Activated T-helper 17 cell treated with anti-CD3 and anti-CD28 coated beads, Interleukin-2, amount 50 U/mL, for 72 hours (primary cell): ENCODE measurements at places on chromosomes 2 and 18. TPM values are rescaled to one million over a fixed set of nuclear protein-coding genes. Genes with fewer than 3 reads are reported as not detected.
A peak's percentile ranks its signal among the peaks of the same experiment; 100 is the strongest.

The SPP2 gene
- total RNA-seq, result not detected

DNA sequence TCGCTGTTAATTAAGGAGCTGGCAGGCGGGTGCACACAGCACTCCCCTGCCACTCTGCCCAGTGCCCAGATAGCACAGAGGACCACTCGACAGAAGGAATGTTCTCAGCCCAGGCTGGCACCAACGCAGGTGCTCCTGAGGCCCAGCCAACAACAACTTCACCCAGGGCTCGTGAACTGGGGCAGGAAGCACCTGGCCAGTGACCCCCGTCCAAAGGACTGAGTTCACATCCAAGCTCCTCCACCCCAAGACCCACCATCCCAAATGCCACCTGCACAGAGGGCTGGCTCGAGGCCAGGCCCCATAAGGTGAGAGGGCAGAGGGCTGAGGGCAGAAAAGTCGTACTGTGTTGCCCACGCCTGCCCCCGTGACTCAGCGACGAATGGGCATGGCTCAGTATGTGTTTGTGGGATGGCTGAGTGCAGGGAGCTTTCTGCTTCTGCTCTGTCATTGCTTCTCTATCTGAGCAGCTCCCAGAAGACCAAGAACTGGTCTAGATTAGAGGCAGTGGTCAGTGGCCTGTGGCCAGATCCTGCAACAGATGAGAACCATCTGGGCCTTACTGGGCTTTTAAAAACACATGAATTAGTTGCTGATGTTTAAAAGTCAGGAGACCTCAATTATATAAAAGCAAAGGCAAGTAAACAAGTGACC lies 68.4 kb downstream of the POLR1A start:
- ATAC-seq, result peak; percentile 69

DNA sequence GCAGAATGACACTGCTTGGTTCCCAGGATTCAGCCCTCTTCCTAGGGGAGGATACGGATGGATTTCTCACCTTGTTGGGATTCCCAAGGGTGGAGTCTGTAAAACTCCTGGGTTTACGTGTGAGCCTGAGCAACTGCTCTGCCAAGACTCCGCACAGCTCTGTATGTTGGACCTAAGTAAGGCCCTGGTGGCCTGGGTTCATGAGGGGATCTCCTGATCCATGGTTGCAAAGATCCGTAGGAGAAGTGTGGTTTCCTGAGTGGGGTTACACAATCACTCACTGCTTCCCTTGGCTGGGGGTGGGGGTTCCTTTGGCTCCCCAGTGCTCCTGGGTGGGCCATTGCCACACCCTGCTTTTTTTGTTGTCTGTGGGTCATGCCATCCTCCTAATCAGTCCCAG lies 37.7 kb downstream of the ANKRD12 start:
- peak; percentile 30 for ATAC-seq

DNA sequence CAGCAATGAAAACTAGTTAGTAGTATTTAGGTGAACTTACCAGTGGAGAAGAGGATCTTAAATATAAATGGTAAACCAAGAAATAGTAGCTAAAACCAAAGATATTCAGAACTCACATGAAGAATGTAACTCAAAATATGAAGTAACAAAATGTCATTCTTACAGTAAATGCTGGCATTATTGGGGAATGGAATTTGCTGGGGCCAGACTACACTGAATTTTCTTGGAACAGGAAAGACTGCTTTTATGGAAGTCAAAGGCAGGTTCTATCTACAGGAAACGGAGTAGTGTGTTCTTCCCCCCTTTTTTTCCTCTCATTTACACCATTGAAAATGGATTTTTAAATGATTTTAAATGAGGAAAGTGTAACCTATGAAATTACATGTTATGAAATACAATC lies 188.7 kb downstream of the IKZF2 start:
- ATAC-seq, result no peak

- ATAC-seq, result no peak
Observed at GRCh38 chr2:186558512-186559276, 31.2 kb upstream of the ITGAV start.

GRCh38 chr18:616380-616995 lies 19.7 kb downstream of the CLUL1 start:
- no peak for ATAC-seq

DNA sequence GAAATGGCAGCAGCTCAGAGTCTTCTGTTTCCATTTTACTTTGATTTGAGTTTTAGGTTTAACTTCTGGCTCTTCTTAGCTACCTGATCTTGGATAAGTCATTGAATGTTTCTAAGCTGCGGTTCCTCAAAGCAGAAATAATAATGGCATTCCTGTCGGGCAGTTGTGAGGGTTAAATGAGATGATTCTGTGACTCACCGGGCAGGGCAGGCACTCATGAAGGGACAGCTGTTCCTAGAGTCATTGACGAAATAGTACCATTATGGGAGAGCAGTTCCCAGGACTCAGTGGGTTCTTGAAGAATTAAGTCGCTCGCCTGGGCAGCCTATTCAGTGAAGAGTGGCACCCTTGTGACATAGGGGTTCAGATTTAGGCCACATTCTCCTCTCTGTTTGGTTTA lies 10.3 kb downstream of the TRIB2 start:
- no peak for ATAC-seq
